Mesangial cell (primary cell): ENCODE measurements at places on chromosomes 3 and 15. TPM values are rescaled to one million over a fixed set of nuclear protein-coding genes. Genes with fewer than 3 reads are reported as not detected.

Gene RSL24D1
- 38.2 and 43.2 TPM in 2 replicates for total RNA-seq

Gene GOLGA6D
- not detected in 2 replicates for total RNA-seq

Gene LMCD1
- 61.4 and 101 TPM in 2 replicates for total RNA-seq

Gene GRIP2
- 0.25 TPM in 1 of 2 replicates, not detected in the other for total RNA-seq

Gene SLC12A1
- total RNA-seq: under 0.01 and 0.25 TPM in 2 replicates

Gene CISH
- 2.9 and 5.3 TPM in 2 replicates for total RNA-seq

Gene ERICH6
- total RNA-seq: not detected in 2 replicates

Gene SNX4
- 19.9 and 21.7 TPM in 2 replicates for total RNA-seq

Gene GPR149
- not detected in 2 replicates for total RNA-seq

Gene FRMD5
- 8.5 and 10.8 TPM in 2 replicates for total RNA-seq

Gene GOLGA8T
- total RNA-seq: not detected in 2 replicates

Gene B3GNT5
- 14.7 and 27.1 TPM in 2 replicates for total RNA-seq
